ENCODE measurements at places on chromosomes 3 and 15.
A peak's percentile ranks its signal among the peaks of the same experiment; 100 is the strongest.

DNA sequence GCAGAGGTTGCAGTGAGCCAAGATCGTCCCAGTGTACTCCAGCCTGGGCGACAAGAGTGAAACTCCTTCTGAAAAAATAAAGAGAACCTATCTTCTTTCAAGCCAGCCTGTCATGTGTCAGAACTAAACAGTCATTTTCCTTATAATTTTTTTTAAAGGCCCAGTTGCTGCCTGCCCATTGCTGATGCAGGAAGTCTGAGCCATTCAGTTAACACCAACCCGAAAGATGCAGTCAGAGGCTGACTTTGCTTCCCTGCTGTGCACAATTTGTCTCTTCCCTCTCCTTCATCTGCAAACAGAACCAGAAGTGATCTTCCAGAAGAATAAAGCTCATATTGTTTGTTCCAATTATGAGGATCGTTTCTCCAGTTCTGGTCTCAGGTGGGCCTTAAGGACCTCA is 220.6 kb downstream of the SLCO3A1 start:
- no peak for DNase-seq

GRCh38 chr3:47441796-47442551 is 33.8 kb downstream of the SCAP start:
- DNase-seq: no peak

DNA sequence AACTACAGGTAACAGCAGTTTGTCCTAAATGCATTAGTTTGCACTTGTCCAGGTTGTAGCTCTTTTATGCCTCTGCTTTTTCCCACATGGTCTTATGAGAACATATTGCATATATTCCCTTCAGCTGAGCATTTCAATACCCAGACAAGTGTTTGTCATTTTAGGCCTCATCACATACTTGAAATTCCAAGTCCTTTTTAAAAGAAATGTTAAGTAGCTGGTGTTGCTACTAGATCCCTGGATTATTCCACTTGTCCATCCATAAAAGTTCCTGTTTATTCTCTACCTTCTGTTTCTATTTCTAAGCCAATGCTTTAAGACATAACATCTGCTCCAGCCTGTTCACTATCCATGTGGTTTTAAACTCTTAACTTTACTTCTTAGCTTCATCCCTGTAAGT is 128.4 kb downstream of the NECTIN3 start:
- DNase-seq: no peak

- peak; percentile 77 for DNase-seq
These were observed 2.2 kb upstream of the GRAMD2A start for GRCh38 chr15:72199721-72200212.

- DNase-seq: no peak
These were observed 74.6 kb downstream of the ARRDC4 start for GRCh38 chr15:98035134-98035533.

DNA sequence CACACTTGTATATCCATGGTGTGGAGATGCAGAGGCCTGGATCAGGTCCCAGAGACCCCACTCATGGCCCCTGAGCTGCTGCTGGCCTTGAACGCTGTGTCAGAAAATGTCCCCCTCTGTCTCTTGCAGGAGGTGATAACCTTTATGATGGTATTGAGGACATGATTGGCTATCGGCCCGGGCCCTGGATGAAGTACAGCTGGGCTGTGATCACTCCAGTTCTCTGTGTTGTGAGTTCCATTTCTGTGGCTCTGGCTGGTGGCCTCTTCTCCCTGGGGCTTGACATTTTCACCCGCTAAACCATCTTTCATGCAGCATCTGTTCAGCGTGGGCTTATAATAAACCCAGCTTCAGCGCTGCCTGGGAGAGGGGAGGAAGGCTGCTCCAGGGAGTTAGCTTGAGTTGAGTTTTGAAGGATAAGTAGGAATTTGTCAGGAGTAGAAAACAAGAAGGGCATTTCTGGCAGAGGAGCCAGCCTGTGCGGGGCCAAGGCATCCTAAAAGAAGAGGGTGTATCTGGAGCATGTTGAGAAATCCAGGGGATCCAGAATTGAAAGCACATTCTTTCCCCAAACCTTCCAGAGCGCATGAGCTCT is 61.1 kb downstream of the GRIP2 start:
- DNase-seq: no peak

GRCh38 chr3:32816439-32817256 is 1.1 kb upstream of the TRIM71 start:
- DNase-seq: peak; percentile 45

DNA sequence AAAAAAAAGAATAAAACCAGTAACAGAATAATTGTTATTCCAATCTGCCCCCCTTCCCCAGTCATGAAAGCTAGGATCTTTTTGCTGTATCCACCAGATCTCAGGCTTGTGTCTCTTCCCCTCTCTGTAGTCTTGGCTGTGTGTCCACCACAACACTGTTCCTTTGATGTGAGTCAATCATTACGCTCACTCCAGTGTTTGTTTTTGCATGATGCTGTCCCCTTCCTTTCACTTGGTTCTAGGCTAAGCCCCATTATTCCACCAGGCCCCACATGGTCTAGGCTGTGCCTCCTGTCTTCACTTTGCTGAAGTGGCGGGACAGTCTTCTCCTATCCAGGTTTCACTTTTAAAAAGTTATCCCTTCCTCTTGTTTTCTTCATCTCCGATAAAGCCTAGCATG is 13.6 kb downstream of the ACKR2 start:
- no peak for DNase-seq

DNA sequence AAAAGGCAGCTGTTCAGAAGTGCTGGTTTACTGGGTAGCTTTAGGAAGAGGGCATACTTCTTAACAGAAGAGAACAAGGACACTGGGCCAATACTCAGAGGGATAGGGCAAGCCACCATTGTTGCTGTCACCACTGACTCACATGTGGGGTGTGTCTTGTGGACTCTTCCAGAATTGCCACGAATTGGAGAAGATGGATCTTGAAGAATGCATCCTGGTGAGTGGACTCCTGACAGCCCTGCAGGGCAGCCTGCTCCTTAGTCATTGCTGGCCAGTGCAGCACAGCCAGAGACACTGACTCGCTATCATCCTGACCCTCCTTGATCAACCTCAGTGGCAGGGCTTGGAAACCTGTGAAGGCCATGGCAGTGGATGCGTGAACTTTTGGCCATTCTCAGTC is 62.3 kb downstream of the UBP1 start:
- DNase-seq: no peak

DNA sequence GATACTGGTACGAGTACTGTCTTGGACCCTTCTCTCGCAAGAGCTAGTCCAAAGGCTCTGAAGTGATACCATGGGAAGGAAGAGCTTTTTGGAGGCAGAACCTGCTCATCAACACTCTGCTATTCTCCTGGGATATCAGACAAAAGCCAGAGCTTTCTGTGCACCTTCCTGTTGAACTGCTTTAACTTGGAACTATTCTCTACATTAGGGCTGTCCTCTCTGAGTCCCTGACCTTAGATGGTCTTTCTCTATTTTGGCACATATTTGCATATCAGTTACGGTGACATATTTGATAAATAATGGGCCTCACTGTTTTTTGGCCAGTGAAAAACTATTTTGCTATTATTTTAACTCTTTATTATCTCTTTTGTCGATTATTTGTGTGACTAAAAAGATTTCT is 146.9 kb downstream of the TIGIT start:
- no peak for DNase-seq

DNA sequence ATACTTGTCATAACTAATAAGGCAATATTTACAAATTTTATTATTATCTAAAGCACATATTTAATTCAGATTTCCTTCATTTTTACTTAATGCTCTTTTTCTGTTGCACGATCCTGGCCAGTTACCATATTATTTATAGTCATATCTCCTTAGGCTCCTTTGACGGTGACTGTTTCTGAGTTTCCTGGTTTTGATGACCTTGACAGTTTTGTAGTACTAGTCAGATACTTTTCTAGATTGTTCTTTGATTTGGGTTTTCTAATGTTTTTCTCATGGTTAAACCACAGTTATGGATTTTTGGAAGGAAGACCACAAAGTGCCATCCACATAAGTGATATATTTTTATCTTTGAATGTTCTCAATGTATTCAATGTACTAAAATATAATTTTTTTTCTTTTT is 171.0 kb upstream of the NANOGP8 start:
- DNase-seq: no peak

DNA sequence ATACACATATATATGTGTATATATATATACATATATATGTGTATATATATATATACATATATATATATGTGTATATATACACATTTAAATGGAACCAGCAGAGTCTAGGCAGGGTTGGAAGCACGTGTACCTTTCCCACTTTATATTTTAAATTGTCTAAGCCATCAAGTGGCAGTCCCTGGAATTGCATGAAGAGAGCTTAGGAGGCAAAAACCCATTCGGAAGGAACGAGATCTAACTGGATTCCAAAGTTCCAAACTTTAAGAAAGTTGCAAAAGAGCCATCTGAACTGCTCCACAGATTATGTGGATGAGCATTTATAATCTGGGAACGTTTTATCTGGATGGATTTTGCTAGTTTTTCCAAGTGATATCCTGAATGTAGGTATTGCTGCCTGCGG is 186.5 kb downstream of the FOXP1 start:
- no peak for DNase-seq

GRCh38 chr15:89395461-89395871 is 60.8 kb upstream of the POLG start:
- DNase-seq: no peak

DNA sequence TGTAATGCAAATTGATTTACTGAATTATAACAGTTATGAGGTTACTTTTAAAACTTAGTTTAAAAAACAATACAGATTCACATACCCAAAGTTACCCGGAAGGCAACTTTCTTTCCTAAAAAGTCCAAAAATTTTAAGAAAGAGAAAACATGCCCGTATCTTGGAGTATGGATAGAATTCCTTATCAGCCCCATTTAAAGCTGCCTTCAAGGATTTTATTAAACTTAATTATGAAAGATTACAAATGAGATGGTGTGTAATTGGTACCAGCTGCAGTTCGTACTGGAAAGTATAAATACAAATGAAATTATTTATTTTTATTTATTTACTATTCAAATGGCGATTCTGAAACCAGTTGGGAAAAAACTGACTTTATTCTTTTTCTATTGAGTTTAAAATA is 39.4 kb downstream of the SATB1 start:
- DNase-seq: no peak

- DNase-seq: no peak
These were observed 690.3 kb downstream of the MECOM start for GRCh38 chr3:168973206-168973605.

DNA sequence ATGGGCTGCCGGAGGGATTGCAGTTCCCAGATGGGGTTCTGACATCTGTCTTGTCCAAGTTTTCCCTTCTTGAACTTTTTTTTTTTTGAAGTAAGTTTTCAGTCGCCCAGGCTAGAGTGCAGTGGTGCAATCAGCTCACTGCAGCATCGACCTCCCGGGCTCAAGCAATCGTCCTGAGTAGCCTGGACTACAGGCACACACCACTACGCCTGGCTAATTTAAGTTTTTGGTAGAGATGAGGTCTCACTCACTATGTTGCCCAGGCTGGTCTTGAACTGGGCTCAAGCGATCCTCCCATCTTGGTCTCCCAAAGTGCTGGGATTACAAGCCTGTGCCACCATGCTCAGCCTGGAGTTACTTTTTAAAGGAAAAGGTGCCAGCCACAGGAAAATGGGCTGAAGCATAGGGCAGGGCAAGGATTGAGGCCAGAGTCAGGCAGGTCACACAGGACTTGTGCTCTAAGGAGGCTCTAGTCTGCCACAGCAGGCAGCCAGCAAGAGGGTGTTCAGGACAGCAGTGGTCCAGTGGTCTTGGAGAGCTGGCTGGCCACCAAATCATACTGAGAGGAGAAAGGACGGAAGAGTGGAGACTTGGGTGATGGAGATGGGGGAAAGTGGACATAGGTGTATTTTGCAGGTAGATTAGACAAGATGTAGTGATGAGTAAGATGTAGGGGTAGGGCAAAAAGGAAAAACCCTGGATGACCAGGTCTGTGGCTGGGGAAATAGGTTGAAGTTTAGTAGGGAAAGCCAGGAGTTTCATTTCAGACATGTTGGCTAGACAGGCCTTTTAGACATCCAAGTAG is 6.0 kb upstream of the PODXL2 start:
- DNase-seq: no peak

DNA sequence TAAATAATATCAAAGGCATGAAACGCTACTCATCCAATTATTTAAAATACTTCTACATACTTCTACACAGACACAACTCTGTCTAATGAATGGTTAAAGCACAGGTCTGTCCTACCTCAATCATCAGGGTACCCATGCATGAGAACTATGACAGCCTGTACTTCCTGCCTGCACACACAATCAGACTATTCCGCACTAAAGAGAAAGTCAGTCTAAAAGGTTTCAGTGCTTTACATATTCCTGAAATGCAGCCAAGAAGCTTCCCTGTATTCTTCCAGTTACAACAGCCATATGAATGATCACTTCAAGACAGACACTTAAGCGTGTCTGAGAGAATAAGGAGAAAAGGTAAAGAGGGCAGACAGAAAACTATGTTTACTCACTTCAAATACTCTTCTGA is 58.8 kb downstream of the TUBGCP4 start:
- no peak for DNase-seq

GRCh38 chr15:78374436-78375393 is 34.6 kb downstream of the CRABP1 start:
- DNase-seq: no peak

- DNase-seq: no peak
These were observed 418.0 kb downstream of the PLCL2 start for GRCh38 chr3:17302774-17303173.

DNA sequence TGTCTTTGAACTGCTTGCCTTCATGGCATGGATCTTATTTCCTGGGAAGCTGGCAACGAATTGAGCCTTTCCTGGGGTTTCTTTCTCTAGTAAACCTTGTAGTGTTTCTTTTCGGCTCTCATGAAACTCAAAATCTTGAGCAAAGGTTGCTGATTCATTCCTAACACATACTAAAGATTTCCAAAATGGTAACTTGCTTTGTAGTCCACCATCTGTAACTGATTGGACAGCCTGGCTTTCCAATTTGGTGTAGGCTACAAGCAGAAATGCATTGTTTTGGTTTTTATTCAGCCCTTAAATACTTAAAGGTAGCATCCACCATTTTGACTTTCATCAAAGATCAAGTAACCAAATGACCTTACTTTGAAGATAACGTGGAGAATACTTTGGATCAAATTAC is 38.1 kb downstream of the LRTM1 start:
- DNase-seq: no peak

DNA sequence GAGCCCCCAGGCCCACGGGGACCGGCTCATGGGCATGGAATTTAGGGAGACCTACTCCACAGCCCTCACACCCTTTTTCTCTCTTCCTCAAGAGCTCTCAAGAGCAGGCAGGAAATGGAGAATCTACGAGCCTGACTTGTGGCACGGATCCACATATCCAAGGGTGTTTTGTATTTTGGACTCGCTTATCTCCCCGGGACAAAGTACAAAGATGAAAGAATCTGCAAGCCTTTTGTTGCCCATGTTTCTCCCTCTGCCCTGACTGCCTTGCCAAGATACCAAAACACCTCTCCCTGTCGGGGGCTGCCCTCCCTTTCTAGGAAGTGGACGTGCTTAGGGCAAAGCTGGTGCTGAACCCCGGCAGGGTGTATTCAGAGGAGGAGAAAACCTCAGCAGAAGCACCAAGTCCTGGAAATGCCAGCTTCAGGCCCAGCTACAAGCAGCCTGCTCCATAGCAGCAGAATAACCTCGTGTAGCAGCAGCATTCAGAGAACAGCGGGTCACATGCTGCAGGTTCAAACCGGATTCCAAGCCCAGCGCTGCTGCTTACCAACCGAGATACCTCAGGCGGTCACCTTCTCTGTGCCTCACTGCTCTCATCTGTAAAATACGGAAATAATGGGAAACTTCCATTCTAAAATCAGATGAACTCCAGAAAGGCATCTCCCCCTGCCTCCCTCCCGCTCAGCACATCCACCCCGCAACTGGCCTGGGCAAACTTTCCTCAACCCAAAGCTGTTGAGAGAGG is 35.2 kb downstream of the DNASE1L3 start:
- no peak for DNase-seq

All from stimulated activated CD8-positive, alpha-beta memory T cell treated with anti-CD3 and anti-CD28 coated beads, Interleukin-4, amount 100 ng/mL, for 48 hours (primary cell).